ENCODE measurements at places on chromosomes 1 and 21.
A peak's percentile ranks its signal among the peaks of the same experiment; 100 is the strongest.

GRCh38 chr1:115325874-115326273, 12.2 kb downstream of the NGF start:
- DNase-seq, result no peak

- DNase-seq, result no peak
These were observed 332.9 kb upstream of the FMN2 start for GRCh38 chr1:239758756-239759155.

- DNase-seq, result no peak
These were observed 111.8 kb downstream of the VPS13D start for GRCh38 chr1:12341667-12342066.

- DNase-seq, result no peak
These were observed 477.2 kb upstream of the CAMK1G start for GRCh38 chr1:209106237-209106741.

- peak; percentile 1 for DNase-seq
These were observed 142.0 kb upstream of the COA6 start for GRCh38 chr1:234231061-234231892.

- no peak for DNase-seq
These were observed 306.3 kb upstream of the DUSP10 start for GRCh38 chr1:222048094-222048595.

Data from stimulated activated naive CD4-positive, alpha-beta T cell (primary cell).